GM12891 (cell line): ENCODE measurements at places on chromosomes 2 and 18.

DNA sequence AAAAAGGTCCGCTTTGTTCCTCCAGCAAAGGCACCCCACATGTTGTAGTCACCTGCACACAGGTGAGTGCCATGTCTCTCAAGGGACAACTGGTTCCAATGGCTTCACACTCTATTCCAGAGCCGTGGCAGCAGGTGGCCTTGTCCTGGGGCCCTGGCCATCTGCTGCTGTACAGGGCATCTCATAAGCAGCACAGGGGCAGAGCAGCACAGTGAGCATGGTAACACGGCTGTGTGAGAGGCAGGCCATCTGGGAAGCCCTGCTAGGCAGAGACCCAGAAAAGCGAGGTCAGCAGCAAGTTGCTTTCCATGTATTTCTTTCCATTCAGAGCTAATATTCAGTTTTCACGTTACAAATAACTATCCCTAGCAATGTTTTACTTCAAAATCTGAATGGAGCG is 54.7 kb downstream of the CMPK2 start:
- DNase-seq, result no peak

- DNase-seq, result no peak
Observed at GRCh38 chr2:171763602-171764001, 76.3 kb downstream of the DYNC1I2 start.

- DNase-seq, result no peak
Observed at GRCh38 chr2:54839461-54840255, 116.2 kb downstream of the EML6 start.

- DNase-seq, result no peak
Observed at GRCh38 chr2:189066037-189066436, 91.9 kb downstream of the COL3A1 start.

GRCh38 chr2:122328816-122329215 is 573.4 kb downstream of the TSN start:
- DNase-seq, result no peak

GRCh38 chr2:24328010-24328409 is 32.3 kb downstream of the ITSN2 start:
- DNase-seq, result no peak

DNA sequence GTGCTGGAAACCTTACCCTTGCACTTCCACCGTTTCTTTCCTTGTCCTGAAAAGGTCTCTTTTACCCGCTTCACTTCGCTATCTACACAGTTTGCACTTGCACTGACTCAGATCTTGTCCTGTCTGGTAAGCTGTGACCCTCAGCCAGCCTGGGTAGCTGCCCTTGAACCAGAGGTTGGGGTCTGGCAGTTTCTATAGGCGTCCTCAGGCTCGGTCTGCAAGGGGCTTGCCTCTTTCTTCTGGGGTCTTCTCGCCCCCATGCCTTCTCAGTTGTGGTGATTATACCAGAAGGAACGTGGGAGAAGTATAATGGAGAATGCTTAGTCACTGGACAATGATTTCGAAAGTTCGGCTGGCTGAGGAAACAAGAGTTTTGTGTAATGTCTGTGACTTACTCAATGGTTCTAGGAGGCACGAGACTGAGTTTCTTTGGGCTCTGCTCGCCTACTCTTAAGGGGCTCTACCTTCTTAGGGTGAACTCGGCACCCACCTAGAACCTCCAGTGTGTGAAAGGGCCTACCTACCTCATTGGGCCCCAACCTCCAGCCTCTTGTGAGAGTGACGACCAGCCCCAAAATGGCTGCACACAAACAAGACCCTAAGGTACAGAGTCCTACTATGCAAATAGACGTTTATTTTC is 6.9 kb upstream of the STAT1 start:
- no peak for DNase-seq

DNA sequence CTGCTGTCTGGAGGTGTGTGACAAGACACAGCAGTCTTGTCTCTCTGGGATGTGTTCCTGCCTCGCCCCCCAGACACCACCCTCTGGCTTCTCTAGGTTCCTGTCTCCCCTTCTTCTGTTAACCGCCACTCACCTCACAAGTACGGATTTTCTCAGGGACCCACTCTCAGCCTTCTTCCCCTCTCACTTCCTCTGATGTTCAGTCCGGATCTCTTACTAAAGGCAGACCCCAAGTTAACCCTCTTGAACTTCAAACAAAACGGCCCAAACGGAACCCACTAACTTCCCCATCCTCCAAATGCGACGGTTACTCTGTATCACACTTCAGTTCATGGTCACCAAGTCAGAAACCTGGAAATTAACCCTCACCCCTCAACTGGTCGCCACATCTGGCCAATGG is 32.0 kb downstream of the B4GALT6 start:
- DNase-seq, result no peak

DNA sequence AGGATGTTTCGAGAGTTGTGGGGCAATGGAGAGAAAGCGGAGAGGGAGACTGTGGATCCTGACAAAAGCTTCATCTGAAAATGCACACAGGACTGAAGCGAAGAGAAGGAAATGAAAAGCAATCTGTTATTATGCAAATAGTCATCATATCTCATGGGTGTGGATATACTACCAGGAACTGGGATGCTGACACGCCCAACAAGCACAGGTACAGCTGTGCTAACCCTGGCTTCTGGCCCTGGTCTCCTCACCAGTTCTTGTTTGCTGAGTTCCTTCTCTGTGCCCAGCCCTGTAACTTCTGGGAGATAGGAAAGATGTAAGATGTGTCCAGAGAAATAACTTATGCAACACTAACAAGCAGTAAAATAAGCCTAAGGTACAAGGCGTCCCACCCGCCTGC is 358.8 kb downstream of the CMPK2 start:
- DNase-seq, result no peak

DNA sequence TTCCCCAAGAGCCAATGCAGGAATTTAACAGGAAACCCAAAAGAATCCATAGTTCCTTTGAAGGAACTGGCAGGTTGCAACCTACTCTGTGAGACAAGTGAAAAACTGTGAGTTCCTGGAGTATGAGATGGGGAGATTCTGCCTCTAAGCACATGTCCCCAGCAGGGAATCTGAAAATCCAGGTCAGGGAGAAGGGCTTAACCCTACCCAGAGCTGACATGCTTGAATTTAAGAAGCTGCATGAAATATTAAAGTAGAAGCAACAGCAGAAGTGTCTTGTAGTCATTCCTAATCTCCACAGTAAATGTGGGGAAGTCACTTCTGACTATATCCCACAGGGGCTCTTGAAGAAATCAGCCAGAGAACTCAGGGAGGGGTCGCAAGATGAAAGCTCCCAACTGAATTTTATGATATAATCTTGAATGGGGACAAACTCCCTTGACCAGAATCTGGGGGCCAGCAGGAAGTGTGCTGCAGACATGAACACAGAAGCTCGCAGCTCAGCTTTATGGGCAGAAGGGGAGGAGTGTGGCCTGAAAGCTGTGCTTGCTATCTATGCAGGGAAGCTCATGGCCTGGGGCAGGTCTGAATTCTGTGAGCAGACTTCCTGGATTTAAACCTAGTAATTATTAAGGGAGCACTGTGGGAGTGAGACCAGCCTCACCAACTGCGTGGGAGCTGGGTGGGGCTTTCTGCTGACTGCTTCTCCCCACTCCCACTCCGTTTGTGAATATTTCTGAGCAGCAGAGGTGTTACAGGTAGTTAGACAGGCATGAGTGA is 184.1 kb upstream of the KYNU start:
- DNase-seq, result no peak

- no peak for DNase-seq
Observed at GRCh38 chr2:176172007-176172894, 15.1 kb downstream of the HOXD3 start.

DNA sequence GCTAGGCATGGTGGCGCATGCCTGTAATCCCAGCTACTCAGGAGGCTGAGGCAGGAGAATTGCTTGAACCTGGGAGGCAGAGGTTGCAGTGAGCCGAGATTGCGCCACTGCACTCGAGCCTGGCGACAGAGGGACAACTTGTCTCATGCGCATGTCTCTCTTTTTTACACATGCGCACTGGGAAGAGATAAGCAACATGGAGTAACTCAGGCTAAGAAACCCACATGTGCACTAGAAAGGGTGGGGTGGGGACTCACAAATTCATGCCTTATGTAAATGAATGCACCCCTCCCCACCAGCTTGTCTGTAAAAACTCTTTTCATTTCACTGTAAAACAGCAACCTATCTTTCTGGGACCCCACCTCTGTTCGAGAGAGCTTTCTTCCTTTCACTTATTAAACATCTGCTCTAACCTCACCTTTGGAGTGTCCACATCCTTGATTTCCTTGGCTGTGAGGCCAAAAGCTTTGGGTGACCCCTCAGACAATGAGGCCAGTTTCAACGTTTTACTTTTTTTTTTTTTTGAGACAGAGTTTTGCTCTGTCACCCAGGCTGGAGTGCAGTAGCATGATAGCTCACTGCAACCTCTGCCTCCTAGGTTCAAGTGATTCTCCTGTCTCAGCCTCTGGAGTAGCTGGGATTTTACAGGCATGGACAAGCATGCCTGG is 91.6 kb upstream of the RMP24 start:
- no peak for DNase-seq

DNA sequence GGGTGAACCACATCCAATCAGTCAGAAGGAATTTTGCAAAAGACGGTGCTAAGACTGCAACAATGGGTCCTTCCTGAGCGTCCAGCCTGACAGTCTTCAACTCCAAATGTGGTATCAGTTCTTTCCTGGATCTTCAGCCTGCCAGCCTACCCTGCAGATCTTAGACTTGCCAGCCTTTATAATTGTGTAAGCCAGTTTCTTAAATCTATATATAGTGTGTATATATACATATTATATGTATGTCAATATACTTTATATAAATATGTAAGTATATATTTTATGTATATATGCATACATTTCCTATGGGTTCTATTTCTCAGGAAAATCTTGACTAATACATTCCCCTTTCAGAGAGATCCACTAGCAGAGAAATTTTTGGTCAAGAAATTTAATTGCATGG is 245.5 kb downstream of the FHOD3 start:
- DNase-seq, result no peak

GRCh38 chr2:88537640-88538039 is 85.1 kb upstream of the FOXI3 start:
- DNase-seq, result no peak

- no peak for DNase-seq
Observed at GRCh38 chr2:120892967-120893667, 157.4 kb downstream of the GLI2 start.

DNA sequence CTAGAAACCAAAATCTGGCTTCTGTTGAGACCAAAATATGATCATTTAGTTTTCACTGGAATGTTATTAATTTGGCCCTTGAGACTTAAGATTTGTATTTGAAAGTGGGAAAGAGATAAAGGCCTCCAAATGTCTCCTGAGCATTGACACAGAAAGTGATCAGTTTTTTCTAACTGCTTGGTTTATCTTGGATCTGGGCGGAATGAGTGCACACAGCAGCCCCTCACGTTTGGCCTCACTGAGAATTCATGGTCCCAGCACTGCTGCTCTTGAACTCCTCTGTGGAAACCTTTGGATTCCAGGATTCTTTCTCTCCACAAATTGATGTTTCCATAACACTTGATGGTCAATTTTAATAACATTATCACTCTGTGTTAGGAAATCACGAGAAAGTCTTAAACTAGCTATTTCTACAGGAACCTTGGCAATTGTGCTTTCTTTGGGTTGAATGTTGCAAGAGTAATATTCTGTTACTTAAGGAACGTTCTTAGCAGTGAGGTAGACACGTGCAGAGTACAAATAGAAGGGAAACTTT is 180.3 kb upstream of the BCL2L11 start:
- DNase-seq, result no peak

DNA sequence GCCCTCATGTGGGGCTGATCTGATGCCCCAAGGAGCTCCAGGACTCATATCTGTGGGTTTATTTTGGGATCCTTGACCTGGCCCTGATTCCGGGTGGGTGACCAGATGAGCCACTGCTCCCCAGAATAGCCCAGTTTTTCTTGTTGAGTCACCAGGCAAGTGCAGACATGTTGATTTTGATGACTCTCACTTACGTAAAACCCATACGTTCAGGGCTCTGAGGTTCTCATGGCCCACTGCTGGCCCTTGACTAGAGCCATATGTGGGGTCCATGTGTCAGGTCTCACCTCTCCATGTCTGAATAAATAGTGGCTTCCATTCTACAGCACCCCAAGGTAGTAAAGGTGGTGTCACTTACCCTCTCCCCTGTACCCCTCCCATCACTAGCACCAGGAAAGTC is 41.9 kb downstream of the CDC42EP3 start:
- no peak for DNase-seq

DNA sequence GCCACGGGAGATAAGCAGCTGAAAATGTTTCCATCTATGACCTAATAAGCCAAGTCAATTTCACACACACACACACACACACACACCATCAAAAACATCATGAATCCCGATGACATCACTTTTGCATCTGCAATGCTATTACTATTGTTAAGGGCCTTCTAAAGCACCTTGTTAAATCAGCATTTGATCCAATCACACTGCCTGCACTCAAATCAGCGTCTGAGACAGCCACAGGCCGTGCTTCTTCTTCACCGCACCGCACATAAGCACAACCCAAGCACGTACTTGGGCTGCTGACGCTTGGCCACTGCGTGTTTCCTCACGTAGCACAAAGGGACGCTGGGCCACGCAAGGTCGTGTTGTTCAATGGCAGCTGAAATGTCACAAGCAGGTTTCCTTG is 15.8 kb upstream of the MTCL1 start:
- DNase-seq, result no peak

DNA sequence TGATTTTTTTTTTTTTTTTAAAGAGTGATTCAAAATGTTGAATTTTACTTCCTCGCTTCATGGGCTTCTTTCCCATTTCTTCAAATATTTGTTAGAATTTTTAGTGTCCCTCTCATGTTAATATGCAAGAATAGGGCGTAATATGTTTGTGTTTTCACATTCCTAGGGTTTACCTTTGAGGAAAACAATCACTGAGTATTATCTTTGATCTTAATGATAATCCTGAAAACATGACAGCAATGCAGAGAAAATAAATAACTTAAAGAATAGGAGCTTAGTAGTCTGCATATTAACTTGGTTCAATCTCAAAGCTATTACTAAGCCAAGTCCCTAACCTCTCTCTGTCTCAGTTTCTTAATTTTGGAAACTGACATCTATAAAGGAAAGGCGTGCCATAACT is 475.4 kb downstream of the NRXN1 start:
- DNase-seq, result no peak

GRCh38 chr2:174333017-174333371 is 1.8 kb upstream of the SP9 start:
- no peak for DNase-seq

DNA sequence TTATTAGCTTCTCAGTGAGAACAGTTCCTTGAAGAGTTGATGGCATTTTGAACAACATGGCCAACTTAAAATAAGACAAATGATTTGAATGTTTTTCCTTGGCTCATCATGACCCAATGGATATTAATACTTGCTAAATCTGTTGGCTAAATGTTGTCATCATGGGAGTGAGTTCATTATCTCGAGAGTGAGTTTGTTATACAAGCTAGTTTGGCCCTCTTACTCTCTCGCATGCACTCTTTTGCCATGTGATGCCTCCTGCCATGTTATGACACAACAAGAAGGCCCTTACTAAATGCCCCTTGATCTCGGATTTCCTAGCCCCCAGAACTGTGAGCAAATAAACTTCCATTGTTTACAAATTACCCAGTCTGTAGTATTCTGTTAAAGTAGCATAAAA is 22.9 kb upstream of the SANBR start:
- no peak for DNase-seq

- DNase-seq, result no peak
Observed at GRCh38 chr2:228545748-228546145, 364.3 kb upstream of the SPHKAP start.
